ENCODE measurements at places on chromosomes 6 and 20.

DNA sequence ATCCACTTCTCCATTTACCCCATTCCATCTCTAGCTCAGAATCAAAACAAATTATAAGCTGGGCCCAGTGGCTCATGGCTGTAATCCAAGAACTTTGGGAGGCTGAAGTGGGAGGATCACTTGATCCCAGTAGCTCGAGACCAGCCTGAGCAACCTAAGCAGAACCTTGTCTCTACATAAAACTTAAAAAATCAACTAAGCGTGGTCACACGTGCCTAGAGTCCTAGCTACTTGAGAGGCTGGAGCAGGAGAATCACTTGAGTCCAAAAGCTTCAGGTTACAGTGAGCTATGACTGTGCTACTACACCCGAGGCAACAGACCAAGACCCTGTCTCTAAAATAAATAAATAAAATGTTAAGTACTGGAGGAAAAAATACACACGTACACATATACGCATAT lies 74.7 kb upstream of the RUNX2 start:
- DNase-seq, result no peak

DNA sequence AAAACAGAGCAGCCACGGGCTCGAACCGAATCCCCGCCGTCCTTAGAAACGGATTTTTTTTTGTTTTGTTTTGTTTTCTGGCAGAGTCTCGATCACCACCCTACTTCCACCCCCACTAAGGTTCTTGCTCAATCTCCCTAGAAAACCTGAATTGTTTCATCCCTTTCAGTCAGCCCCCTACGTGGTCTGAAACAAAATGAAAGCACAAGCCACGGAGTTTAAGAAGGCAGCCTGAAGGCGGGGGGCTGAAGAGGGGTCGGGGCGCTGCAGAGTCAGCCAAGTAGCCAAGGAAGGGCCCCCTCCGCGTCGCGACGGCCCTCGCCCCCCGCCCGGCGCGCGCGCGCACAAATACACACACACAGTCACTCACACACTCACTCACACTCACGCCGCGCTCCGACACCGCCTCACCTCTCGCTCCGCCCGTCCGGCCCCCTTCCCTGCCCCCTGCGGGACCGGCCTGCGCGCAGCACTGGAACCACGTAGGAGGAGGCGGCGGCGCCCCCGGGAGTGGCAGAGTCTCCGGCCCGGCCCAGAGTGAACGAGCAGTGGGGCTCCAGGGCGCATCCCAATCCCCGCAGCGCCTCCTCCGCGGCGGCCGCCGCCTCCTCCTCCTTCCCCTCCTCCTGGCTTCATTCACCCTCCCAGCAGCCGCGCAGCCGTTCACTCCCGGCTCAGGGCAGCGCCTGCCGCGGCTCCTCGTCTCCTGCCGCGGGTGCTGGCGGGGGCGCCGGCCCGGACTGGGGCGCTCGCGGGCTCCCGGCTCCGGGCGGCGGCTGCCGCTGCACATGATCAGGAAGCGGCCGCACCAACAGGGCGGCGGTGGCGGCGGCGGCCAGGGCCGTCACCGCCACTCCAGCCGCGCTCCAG lies 1.4 kb downstream of the ATXN1 start:
- peak; percentile 45 for DNase-seq

- no peak for DNase-seq
These were observed 25.8 kb upstream of the RTF2 start for GRCh38 chr20:56442389-56443365.

- DNase-seq, result no peak
These were observed 113.9 kb downstream of the SYNDIG1 start for GRCh38 chr20:24583169-24583792.

- DNase-seq, result no peak
These were observed 2.3 kb downstream of the THBD start for GRCh38 chr20:23047001-23047737.

GRCh38 chr6:40319124-40319523 lies 268.0 kb downstream of the LRFN2 start:
- no peak for DNase-seq

Measured in NCI-H2171 treated with DMSO at 0.1 percent for 48 hours (cell line).